ENCODE measurements at places on chromosomes 1 and 21. TPM values are rescaled to one million over a fixed set of nuclear protein-coding genes. Genes with fewer than 3 reads are reported as not detected.

DNA sequence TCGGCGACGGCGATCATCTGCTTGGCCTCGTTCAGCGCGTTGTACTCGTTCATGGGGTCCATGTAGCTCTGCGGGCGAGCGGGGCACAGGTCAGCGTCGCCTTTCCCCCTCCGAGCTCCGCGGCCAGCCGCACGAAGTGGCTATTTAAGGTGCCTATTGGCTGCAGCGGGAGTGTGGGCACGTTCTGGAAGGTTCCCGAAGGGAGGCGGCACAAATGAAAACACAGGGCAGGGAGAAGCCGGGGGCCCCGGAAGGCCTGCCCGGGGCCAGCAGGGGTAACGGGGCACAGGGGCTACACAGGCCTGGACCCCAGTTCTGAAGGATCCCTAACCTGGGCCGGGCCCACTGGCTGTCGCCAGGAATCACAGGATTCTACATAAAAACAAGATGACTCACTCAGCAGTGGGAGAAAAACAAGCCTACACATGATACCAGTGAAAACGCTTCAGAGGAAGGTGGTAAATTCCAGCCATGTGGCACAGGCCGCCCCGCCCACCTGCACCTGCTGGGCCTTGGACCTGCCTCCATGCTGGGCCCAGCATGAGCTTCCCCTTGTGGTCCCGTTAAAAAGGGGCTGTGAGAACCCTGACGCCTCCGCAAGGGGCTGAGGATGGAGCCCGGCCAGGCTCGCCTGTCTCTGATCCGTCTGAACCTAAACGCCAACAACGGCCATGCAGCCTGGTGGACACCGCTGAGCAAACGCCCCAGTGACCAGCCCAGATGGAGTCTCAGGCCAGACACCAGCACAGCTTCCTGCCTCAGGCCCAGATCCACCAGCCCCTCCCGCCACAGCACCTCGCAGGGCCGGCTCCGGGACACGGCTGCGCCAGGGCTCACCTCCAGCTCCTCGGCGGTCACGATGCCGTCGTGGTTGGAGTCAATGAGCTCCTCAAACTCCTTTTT, 3.9 kb upstream of the TNFRSF4 start:
- DNase-seq = no peak

DNA sequence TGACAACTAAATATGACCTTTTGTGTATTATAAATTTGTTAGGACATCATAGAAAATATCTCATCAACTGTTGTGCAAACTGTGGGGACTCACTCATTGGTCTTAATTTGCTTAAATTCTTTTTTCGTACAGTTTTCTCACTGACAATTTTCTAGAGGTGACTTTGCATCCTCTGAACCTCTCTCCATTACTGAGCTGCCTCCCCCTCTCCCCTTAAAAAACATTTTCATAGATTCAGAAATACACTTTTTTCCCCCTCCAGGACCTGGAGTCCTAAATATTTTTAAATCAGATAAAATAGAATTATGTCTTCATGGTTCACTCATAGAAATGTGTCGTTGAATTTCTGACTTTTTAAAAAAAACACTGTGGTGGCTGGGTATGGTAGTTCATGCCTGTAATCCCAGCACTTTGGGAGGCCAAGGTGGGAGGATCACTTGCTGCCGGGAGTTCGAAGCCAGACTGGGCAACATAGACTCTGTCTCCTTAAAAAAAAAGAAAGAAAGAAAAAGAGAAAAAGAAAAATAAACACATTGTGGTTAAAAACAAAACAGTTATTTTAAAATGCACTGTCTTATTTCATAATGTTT, 1.5 kb downstream of the CNST start:
- no peak for DNase-seq

The ZNF593OS gene
- not detected for total RNA-seq

GRCh38 chr1:236067854-236068454, 3.1 kb upstream of the NID1 start:
- no peak for DNase-seq

- DNase-seq = peak; percentile 78
Measured at GRCh38 chr1:228141226-228142044, 1.4 kb downstream of the GUK1 start.

- DNase-seq = no peak
Measured at GRCh38 chr1:172326136-172326535, 94.3 kb upstream of the C1orf105 start.

DNA sequence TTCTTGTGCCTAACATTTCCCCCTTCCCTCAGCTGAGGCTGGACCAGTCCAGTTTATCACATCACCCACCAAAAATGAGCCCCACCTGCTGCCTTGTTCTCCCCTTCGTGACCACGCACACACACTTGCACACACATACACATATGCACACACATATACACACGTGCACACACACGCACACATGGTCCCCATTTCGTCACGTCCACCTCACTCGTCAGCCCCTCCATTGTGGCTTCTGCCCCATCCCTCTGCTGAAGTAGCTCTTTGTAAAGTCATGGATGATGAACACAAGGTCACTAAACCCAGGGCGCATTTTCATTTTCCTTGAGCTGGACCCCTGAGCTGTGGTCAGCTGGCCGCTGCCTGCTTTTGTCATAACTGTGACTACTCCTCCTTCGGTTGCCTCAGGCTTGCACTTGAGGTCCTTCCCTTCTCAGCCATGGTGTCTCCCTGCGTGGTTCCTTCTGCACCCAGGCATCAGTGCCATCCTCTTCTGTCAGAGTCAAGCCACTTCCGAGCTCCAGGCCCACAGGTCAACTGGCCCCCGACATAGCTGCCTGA, 93.8 kb downstream of the SYT2 start:
- no peak for DNase-seq

- no peak for DNase-seq
Measured at GRCh38 chr1:85433096-85433495, 31.9 kb downstream of the DDAH1 start.

The LAPTM5 gene
- total RNA-seq = 18.8 TPM

- no peak for DNase-seq
Measured at GRCh38 chr1:95604771-95605170, 370.8 kb downstream of the RWDD3 start.

DNA sequence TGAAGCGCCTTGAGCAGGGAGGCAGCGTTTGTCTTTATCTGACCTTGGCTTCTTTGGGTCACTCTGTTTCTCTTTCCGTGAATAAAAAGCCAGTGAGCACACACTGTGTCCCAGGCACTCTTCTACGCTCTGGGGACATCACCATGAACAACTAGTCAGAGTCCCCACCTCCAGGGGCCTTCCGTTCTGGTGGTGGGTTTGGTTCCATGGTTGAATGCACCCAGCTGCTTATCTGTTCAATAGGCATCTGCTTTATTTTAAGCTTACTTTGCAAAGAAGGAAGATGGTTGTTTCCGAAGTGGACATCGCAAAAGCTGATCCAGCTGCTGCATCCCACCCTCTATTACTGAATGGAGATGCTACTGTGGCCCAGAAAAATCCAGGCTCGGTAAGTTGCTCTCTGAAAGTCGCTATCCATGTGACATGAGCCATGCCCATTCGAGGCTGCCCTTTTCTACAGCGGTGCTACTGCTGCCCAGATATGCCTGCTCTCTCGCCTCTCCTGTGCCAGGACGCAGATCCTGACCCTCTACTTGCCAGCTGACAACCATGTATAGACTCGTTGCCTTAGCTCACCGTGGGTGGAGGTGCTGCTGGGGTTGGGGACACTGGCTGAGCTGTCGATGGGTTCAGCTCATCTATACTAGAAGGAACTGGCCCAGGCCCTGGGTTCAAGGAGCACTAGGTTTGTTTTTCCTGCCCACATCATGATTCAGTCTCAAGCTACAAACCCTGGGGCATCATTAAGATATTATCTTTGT, 5.9 kb downstream of the MX1 start:
- no peak for DNase-seq

The FCAMR gene
- not detected for total RNA-seq

The SLC9C2 gene
- total RNA-seq = not detected

DNA sequence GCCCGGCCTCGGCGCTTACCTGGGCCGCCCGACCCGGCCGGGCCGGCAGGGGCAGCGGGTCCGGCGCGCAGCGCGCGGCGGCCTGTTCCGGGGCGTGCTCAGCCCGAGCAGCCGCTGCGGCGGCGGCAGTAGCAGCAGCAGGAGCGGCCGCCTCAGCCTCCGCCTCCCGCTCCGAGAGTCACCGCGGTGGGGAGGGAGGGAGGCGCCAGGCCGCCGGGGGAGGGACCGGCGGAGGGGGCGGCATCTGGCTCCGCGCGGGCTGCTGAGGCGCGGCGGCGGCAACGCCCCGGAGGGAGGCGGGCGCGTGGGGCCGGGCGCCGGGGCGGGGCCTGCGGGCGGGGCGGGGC, at the start of gene CTNNBIP1:
Gene CTNNBIP1, minus strand, starts transcription at position 194 of the 347 bp plus-strand sequence. CDS start 38,205 bp downstream, outside the sequence.
- no peak for DNase-seq

The KIRREL1 gene
- 7.3 TPM for total RNA-seq

The CADM3 gene
- total RNA-seq = 3.7 TPM

GRCh38 chr21:23811805-23812204, 1795.5 kb downstream of the MRPL39 start:
- DNase-seq = no peak

The TTC24 gene
- total RNA-seq = not detected

All from left ventricle myocardium inferior (tissue), 1 donor.